Heart right ventricle (tissue), 16 donors: ENCODE measurements at places on chromosomes 2 and 18.
A peak's percentile ranks its signal among the peaks of the same experiment; 100 is the strongest.

DNA sequence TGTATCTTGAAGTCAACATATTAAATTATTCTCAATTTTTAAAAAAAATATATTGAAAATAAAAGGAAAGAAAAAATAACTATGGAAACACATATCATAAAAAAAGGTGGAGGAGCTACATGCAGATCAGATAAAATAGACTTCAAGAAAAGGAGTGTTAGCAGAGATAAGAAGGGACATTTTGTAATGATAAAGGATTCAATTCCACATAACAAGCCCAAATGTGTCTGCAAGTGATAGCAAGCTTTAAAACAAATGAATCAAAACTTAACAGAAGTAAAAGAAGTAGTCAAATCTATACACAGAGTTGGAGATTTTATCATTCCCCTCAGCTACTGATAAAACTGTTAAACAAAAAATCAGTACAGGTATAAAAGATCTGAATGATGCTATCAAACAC lies 74.9 kb downstream of the TTC32 start:
- no peak for DNase-seq

GRCh38 chr18:48724442-48724841 lies 185.6 kb downstream of the CTIF start:
- DNase-seq = no peak

GRCh38 chr2:98654699-98655495 lies 46.5 kb downstream of the UNC50 start:
- DNase-seq = no peak

DNA sequence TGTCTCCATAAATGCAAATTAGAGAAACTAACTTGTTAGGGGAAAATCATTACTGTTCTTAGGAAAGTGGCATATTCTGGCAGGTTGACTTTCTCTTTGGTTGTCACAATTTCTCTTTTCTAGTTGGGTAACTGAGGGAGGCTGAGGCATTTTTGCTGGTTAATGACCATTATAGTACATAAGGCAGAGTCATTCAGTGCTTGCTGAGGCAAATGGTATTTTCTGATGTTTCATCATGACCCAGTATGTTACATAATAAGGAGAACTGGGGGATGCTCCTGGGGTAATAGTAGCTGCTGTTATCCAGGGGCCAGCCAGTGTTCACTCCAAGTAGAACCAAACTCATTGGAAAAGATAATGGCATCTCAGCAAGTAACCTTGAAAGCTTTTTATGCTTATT lies 62.3 kb downstream of the ITGA6 start:
- DNase-seq = no peak

DNA sequence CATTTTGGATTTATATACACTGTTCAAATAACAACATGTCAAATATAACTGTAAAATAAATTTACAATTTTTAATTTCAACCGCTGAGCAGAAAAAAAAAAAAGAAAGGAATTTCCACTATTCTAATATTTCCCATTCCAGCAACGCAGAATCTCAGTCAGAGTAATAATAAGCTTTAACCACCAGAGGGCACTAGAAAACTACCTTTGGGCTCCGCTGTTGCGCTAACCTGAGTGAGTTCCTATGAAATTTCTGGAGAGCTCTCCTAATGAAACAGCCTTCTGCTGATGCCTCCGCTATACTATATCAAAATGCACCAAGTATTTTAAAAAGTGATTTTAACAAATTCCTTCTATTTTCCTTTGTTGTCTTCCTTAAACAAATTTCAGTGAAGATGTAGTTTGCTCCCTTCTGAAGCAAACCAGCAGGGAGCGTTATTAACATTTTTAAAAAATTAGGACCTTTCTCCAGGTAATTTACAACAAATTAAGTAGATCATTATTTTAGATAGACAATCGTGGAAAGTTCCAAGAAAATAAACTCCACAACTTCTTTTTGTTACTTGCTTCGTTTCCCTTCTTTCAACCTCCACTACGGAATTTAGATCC lies 23.0 kb downstream of the ERMN start:
- no peak for DNase-seq

DNA sequence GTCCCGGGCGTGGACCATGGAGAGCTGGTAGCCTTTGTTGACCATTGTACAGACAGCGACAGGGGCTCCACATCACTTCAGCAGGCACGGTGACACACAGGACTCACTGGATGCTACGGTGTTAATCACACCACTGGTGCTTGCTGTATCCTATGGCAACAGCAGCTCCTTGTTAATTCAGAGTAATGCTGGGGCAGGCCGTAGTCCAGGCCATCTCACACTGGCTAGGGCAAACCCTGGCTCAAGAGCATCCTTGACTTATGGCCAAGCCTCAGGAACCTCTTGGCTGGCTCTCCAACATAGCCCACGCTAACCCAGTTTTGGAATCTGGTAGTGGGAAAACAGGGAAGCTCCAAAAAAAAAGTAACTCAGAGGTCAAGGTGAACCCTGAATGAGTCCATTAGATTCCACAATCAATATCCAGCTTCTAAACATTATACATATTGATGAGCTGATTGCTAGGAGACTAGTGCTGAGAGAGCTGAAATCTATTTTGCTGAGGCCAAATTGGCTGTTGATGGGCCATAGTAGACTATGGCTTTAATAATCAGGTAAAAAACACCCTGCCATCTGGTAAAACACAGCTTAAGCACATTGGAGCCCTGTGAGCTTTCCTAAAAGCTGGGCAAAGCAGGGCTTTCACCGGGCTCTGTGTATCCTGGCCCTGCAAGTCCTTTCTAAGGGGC lies 253.6 kb downstream of the PRKCE start:
- no peak for DNase-seq

GRCh38 chr2:33577668-33578067 lies 21.4 kb downstream of the FAM98A start:
- DNase-seq = no peak

- peak; percentile 18 for DNase-seq
Observed at GRCh38 chr2:99771681-99772333, 282.0 kb upstream of the REV1 start.

GRCh38 chr2:38600921-38601455 lies 1.7 kb downstream of the HNRNPLL start:
- no peak for DNase-seq

DNA sequence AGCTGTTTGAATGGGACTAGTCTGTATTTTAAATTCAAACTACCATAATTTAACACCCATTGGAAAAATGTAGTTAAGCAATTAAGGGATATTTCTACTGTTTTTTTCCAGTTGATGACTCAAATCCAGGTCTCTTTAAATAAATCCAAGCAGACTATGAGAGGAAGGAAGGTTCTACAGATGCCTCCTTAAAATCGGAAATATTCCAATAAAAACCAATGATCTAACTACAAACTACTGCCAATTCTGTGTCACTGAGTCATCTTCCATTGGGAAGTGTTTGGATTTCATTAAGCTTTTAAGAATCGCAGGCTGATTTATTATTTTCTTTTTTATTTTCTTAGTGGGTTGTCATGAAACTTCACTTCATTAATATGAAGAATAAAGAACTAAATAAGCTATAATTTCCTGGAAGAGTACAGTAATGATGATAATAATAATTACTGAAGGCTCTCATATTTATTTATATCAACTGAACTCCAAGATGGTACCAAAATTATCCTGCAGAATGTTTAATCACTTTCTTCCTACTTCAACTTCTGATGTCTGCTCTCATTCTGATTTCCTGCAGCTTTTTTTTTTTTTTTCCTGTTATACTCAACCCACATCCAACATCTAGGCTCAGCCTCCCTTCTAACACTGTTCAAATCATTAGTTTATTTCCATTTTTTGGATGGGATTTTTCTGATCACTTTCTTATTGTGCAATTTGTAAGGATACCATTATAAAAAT lies 166.3 kb upstream of the FN1 start:
- no peak for DNase-seq

GRCh38 chr18:12769644-12770440 lies 67.0 kb downstream of the PSMG2 start:
- no peak for DNase-seq

DNA sequence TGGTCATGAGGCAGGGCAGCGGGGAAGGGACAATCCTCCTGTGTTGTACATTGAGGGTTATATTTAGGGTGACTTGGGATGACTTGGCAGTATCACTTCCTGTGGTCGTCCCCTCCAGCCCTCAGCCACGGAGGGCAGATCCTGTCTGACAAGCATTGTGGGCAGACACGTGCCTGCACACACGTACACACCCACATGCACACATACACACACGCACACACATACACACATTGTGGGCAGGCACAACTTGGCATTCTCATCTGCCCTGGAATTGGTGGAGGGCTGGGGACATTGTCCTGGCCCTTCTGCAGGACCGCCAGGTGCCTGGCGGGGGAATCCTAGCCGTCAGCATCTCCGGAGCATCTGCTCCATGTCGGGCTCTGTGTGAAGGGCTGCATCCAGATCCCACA lies 47.6 kb downstream of the ODC1 start:
- no peak for DNase-seq

DNA sequence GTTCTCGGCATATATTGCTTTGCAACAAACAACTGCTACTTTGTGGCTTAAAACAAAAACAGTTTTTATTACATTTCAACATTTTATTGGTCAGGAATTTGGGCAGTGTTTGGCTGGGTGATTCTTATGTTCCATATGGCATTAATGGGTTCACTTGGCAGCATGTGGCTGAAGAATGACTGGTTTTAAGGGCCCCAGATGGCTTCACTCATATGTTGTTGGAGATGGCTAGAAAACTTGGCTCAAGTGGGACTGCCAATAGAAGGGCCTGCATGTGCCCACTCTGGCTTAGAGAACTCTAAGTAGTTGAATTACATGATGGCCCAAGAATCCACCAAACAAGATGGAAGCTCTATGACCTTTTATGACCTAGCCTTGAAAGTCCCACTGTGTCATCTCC lies 86.1 kb downstream of the FASTKD2 start:
- no peak for DNase-seq

DNA sequence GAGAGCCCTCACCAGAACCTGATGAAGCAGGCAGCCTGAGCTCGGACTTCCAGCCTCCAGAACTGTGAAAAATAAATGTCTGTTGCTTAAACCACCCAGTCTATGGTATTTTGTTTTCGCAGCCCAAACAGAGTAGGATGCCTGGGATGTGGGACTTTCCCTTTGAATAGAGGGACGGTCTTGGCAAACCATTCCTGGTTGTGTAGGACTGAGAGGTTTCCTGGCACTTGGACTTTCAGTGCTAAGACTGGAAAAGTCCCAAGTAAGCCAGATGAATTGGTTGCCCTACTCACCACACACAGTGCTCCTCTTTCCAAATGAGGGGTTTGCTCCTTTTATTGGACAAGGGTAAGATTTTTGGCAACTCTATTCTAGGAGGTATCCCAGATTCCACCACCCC lies 46.8 kb upstream of the ACMSD start:
- DNase-seq = no peak

DNA sequence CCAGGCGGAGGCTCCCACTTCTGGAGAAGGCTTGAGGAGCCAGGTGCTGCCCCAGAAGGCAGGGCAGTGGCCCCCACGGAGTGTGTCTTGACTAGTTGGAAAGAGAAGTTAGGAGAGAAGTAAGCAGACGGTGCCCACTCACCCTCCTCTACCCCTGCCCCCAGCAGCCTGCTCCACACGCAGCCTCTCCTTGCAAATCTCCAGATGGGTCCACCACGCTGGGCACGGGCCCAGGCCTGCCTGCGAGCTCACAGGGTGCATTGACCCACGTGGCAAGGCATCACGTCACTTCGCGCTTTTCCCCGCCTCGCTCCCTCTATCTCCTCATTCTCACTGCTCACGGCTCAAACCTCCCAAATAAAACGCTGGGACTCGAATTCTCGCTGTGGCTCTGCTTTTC lies 71.8 kb upstream of the RAB12 start:
- no peak for DNase-seq

- DNase-seq = peak; percentile 23
Observed at GRCh38 chr2:42752314-42752713, 11.6 kb downstream of the OXER1 start.

DNA sequence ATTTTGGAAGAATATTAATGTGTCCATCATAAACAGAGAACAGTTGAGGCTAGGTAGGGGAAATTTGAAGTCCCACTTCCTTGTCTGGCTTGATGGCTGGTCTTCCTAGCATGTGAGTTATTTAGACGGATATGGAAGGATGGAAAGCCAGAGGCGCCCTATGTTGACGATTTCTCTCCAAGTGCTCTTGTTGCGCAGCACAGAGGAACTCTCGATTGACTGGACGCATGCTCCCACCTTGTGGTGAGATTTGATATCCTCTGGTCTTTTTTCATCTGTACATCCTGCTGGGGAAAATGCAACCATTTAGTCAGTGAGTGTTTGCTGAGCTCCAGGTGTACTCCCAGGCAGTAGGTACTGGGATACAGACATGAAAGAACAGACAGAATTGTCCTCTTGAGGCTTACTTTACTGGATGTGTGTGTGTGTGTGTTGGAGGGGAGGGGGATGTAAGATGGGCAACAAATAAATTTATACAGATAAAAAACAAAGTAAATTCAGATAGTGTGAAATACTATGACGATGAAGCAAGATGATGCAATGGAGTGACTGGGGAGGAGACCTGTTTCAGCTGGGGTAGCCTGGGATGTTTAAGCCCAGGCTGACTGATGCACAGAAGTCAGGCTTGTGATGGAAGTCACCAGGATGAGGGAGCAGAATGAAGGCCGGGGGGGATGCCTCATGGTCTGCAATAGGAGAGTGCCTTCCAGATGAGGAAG lies 137.2 kb downstream of the TRIM43 start:
- peak; percentile 25 for DNase-seq

- DNase-seq = no peak
Observed at GRCh38 chr2:174324530-174324929, 10.2 kb upstream of the SP9 start.
